CD4-positive, alpha-beta T cell treated with Interleukin-10 for 1 hour (primary cell): ENCODE measurements at places on chromosomes 6 and 20.

- DNase-seq, result no peak
These were observed 14.8 kb upstream of the SCGN start for GRCh38 chr6:25637211-25637610.

- DNase-seq, result no peak
These were observed 1.8 kb upstream of the DNPH1 start for GRCh38 chr6:43231053-43231452.

DNA sequence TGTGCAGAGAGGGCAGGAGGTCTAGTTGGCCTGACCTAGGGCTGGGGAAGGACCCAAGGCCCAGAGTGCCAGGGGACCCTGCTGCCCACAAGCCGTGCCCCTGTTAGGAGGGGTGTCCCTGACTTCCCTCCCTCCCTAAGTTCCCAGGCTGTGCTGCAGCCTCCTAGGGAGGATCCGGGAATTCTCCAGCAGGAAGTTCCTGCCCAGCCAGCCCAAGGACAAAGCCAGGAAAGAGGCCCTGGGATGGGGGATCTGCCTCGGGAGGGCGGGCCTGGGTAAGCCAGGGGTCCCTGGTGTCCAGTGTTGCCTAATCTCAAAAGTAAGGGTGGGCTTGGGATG is 9.3 kb upstream of the BAK1 start:
- no peak for DNase-seq

DNA sequence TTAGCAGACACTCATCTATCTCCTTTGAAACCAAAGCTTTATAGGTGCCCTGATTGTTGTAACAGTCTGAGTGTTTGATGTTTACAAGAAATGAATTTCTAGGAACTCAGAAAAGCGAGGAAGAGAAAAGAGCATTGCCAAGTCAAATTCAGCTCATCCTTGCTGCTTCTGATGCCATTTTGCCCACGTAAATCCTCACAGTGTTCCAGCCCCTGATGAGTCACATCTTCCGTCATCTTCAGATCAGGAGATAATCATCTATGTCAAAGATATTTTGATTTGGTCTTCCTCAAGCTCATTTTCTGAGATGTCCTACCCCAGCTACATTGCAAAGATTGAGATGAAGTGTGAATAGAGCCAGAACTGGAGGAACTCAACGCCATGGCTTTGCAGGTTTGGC is 426.2 kb downstream of the BMP2 start:
- no peak for DNase-seq

DNA sequence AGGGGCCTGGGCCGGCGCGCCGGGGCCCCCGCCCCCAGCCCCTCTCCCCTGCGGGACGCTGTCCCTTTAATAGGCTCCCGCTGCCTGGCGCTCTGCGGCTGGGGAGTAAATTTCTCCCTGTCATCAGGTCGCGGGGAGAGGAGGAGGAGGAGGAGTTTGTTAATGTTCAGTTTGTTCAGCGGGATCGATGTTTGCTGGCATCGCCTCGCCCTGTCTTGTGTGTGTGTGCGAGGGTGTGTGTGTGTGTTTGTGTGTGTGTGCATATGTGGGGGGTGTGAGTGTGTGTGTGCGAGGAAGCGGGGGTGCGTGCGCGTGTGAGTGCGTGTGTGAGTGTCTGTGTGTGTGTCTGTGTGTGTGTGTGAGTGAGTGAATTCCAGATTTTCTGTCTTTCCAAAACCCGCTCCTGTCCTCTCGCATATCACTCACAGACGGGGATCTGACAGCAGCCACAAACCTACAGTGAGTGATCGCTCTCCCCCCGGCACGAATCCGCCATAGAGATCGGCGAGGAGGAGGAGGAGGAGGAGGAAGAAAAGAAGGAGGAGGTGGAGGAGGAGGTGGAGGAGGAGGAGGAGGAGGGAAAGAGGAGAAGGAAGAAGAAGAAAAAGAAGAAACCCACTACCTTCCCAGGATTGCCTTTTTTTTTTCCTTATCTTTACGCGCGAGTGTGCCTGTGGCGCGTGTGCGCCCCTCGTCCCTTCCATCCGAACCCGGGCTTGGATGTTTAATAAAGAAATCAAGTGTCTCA is at the start of gene TSHZ2:
TSHZ2 (plus strand) TSS at position 169 of the 748 bp plus-strand sequence. CDS start 936 bp downstream, outside the sequence.
- peak; percentile 66 for DNase-seq

DNA sequence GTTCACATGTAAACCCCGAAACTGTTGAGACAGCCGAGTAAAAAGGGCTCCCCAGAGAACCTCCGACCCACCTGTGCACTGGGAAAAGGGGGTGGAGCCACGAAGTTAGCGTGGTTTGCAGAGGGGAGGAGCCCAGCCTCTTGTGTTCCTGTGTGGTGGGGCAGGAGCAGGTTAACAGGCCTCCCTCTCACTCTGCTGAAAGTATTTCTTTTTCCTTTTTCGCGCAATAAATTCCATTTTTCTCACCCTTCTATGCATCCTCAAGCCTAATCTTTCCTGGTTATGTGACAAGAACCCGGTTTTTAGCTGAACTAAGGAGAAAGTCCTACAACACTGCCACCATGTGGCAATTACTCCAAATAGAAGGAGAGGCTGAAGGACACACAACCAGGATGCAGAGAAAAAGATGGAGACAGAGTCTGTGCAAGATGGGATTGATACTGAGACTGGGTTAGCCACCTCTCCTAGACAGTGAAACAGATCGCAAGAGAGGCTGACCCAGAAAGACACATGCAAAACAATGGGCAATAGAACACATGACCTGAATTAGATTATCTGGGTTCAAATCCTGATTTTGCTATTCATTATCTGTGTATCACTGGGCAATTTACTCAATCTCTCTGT is 168.7 kb upstream of the PRSS16 start:
- DNase-seq, result peak; percentile 58

GRCh38 chr20:24096864-24097450 is 108.4 kb upstream of the GGTLC1 start:
- DNase-seq, result no peak

- DNase-seq, result no peak
These were observed 8.9 kb downstream of the TAGAP start for GRCh38 chr6:159035891-159036290.

- DNase-seq, result no peak
These were observed 13.9 kb upstream of the PXDC1 start for GRCh38 chr6:3765415-3765814.

- DNase-seq, result no peak
These were observed 2.9 kb upstream of the SOD2 start for GRCh38 chr6:159695984-159696383.

GRCh38 chr6:46324706-46325105 is 153.9 kb upstream of the ENPP5 start:
- no peak for DNase-seq
